ENCODE measurements at places on chromosomes 4 and X. TPM values are rescaled to one million over a fixed set of nuclear protein-coding genes. Genes with fewer than 3 reads are reported as not detected.

DNA sequence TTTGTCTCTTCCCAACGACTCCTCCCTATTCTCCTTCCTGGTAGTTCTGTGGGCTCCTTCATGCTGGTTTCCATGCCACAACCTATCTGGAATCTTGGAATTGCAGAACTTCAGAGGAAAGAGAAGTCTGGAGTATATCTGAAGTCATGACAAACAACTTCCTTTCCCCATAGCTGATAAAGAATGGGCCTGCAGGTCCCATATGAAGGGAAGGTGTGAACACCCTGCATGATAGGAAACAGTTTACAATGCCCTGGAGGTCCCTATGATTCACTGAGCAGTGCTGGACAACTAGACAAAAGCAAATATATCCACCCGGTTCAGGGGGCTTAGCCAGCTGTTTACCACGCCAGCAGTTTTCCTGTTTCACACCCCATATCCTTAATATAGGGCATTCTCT is 19.4 kb downstream of the FAM9C start:
- no peak for DNase-seq

- no peak for DNase-seq
Observed at GRCh38 chr4:26145212-26145611, 175.6 kb upstream of the RBPJ start.

The RTL9 gene
- not detected for total RNA-seq

The FRMD7 gene
- not detected for total RNA-seq
